ENCODE measurements at places on chromosomes 4 and X.

DNA sequence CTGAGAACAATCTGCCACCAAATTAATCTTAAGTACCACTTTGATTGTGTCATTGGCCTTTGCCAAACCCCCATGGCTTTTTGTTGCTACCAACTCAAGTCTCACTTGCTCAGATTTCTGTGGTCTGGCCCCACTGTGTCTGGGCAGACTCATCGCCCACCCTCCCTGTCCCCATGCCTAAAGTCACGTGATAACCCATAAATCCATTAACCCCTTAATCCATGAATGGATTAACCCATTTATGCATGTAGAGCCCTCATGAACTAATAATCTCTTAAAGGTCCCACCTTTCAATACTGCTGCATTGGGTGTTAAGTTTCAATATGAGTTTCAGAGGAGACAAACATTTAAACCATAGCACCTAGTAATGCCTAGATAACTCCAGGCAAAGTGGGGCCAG lies 78.5 kb upstream of the BLTP1 start:
- no peak for DNase-seq

DNA sequence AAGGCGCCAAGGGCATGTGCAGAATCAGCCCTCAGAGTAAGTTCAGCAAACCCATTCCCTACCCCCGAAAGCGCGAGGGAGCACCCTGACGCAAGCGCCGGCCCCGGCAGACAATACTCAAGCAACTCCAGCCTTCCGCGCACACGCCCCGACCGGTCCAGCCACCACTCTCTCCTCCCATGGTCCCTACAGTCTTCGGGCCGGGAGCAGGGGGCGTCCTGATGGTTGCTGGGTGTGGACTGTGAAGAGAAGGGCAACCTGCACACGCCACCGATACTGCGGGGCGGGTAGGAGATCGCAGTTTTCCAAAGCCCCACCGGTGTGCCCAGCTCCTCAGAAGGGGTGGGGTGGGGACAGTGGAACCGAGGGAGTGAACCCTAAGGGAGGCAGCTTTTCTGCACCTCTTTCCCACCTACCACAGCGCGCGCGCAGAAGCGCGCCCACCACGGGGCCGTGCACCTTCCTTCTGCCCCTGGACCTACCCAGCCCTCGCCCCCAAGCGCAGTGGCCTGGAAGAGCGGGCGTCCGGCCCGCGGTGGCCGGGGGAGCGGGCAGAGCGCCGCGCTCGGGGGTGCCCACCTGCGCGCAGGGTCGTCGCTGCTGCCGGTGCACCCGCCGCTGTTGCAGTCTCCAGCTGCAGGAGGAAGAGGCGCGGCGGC lies 650.2 kb upstream of the DIPK2B start:
- DNase-seq = peak; percentile 36

GRCh38 chrX:45517090-45517973 lies 316.7 kb upstream of the DIPK2B start:
- DNase-seq = no peak

- no peak for DNase-seq
These were observed 531.8 kb upstream of the GALNTL6 start for GRCh38 chr4:171281359-171281758.

DNA sequence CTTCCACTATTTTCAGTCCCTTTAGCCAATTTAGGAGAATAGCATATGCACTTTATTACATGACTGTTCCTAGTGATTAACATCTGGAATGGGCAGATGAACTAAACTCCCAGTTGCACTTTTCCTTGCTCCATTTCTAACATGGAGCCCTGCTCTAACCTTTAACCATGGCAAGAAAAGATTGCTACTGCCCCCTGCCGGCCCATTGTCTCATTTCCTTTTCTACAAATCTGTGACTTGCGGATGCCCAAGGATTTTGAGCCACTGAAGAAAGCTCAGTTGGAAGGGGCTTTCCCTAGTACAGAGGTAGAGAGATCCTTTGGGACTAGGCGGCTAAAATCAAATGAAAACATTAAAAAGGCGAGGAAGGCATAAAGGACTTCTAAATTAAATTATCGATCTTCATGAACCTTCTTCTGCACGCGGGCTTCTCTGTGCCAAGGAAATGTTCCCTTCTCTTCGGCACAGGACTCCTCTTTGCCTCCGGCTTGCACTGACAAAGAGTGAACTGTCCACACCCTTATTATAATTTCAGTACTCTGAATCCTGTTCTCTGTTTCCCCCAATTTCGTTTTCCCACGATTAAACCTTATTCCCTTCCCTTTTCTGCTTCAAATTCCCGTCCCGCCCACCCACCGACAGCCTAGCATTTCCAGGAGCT lies 577 bp upstream of the GLRA2 start:
- DNase-seq = peak; percentile 61

GRCh38 chrX:46653482-46653881 lies 79.9 kb downstream of the CHST7 start:
- no peak for DNase-seq

DNA sequence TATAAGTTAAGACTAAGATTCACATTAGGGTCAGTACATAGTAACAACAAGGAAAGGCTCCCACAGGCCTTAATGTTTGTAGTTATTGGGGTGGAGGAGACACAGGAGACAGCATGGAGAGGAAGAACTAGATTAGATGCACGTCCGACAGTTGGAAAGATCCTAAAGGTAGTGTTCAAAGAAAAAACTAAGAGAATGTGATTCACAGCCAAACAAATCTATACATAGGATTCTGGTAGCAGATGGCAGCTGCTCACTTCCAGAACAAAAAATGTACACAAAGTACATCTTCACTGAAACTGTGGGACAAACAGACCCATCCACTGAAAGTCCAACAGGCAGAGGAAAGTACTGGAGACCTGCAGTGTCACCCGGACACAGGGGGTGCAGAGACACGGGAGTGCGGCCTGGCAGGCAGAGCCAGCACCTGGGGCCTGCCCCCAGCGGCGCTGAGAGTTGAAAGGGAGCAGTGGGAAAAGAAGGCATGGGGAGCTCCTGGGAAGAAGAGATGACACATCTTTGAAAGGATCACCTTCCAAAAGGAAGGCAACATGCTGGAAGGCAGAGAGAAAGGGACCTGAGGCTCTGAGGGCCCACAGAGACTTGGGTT lies 40.0 kb downstream of the NELFA start:
- DNase-seq = no peak

GRCh38 chr4:81571105-81571504 lies 99.4 kb upstream of the RASGEF1B start:
- DNase-seq = no peak

- no peak for DNase-seq
These were observed 30.3 kb upstream of the GLRB start for GRCh38 chr4:157045507-157046127.

DNA sequence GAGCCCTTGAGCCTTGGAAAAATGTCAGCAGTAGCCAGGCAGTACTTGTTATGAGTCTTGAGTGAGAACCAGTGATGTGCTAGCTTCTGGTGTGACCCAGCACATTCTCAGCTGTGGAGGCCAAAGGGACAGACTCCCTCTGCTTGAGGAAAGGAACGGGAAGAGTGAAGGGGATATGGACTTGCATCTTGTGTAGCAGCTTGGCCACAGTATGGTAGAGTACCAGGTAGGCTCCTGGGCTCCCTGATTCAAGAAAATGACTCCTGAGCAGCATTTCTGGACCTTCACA lies 1601.9 kb upstream of the ADGRL3 start:
- no peak for DNase-seq

DNA sequence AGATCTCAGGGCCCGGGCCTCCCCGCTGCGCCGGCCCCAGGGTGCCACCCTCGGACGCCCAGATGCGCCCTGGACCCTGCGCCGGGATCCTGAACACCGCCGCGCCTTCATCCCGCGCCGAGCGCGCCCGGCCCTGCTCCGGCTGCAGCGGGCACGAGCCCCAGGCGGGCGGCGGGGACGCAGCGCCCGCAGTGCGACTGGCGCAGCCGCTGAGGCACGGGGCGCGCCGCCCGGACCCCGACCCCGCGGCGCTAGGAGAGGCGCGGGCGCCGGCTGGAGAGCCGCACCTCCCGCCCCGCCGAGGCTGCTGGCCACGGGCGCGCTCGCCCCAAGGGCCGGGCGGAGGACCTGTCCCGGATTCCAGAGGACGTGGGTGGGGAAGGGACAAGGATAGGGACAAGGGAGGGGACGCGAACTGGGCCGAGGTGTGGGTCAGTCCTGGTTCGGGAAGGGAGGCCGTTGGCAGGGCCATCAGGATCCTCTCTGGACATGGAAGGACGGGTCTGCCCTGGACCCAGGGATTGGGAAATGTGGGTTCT lies 1.1 kb downstream of the ZFYVE28 start:
- DNase-seq = no peak

DNA sequence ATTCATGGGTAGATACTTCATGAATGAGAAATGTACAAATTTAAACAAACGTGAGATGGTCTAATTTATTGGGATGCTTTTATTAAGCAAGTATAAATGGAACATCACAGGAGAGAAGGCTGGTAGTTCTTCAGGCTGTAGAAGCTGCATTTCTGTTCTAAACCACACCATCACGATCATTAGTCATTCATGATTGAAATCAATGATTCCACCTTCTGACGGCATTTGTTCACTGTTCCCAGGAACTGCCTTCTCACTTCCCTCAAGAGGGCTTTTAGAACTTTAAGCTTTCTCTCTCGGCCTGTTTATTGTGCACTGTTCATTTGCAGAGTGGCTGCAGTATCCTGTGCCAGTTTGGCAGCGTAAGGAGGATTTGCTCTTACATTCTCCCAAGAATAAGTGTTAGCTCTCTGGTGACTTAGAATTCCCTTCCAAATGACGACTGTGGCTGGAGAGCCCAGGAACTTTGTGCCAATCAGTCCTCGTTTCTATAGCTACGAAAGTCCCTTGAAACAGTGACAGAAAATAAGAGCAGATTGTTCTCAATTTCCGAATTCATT lies 54.7 kb downstream of the MFAP3L start:
- DNase-seq = no peak

DNA sequence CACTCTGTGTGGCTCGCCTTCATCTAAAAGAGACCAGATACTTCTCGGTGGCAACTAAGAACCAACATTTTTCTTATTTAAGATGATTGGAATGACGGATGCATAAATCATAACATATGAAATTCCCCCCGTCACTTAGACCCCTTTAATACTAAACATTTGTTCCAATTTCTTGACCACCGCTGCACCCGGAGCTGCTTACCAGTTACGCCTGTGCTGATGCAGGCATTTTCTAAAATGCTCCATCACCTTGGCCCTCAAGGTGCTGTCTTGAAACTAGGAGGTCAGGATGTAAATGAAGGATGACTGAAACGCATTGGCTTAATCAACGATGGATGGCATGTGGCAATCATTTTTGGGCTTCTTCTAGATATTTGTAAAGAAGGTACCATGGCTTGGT lies 130.0 kb downstream of the CPZ start:
- DNase-seq = no peak

GRCh38 chr4:40482985-40483647 lies 146.5 kb downstream of the RBM47 start:
- no peak for DNase-seq

DNA sequence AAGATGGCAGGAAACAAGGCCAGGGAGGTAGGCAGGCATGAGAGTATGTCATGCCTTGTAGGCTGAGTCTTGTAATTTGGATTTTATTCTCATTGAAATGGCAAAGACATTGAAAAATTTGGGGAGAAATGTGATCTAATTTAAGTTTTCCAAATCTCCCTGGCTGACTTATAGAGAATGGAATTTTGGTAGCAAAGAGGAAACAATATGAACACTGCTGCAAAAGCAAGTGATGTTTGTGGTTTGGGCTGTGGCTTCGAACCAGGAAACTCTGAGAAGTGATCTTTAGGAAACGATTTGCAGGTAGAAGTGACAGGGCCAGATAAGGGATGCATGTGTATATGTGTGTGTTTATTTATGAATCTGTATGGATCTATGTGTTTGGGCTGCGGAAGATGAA lies 35.6 kb downstream of the ARSJ start:
- no peak for DNase-seq

- DNase-seq = no peak
These were observed 391.5 kb upstream of the IGFBP7 start for GRCh38 chr4:57501720-57502119.

- DNase-seq = no peak
These were observed 38.7 kb upstream of the JADE1 start for GRCh38 chr4:128770807-128771206.
